ENCODE measurements at places on chromosomes 1 and 21.

DNA sequence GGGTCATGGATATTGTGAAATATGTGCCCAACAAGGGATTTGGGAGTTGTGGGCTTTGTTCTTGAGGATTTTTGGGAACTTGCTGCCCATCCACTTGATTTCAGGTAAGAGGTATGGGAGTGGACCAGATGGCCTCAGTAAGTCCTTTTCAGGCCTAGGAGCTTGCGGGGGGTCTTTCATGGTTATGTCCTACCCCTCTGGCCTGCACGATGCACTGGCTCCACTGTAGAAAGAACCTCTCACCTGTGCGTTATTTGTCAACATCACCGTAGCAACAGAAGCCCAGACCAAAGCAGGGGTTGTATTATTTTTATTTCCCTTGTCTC lies 8.6 kb downstream of the RIIAD1 start:
- DNase-seq = no peak

- DNase-seq = peak; percentile 49
Observed at GRCh38 chr1:168084396-168085231, 52.1 kb downstream of the GPR161 start.

- no peak for DNase-seq
Observed at GRCh38 chr1:226731257-226731893, 7.7 kb downstream of the ITPKB start.

- DNase-seq = no peak
Observed at GRCh38 chr1:41296506-41296905, 54.4 kb upstream of the SCMH1 start.
